ENCODE measurements at places on chromosomes 3 and 15.

GRCh38 chr3:64422192-64422591 lies 196.9 kb upstream of the PRICKLE2 start:
- DNase-seq: no peak

DNA sequence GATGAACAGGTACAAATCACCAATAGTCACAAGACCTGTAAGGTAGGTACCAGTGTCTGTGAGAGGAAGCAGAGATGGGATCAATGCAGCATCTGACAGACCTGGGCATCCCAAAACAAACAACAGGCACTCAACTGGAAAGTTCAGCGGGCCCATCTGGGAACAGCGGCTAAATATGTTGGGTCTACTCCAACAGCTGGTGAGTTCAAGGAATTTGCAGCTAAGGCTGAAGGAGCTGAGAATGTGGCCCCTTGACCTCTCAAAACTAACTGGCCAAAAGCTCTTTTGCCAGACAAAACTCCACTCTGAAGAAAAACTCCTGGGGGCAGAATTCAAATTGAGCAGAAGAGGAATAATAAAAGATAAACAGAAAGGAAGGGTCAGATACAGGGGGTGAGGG lies 24.4 kb downstream of the AVEN start:
- no peak for DNase-seq

- no peak for DNase-seq
Observed at GRCh38 chr3:53169045-53169831, 8.2 kb downstream of the PRKCD start.

- no peak for DNase-seq
Observed at GRCh38 chr3:197202694-197203093, 95.7 kb downstream of the DLG1 start.

GRCh38 chr3:125203731-125204130 lies 8.8 kb downstream of the SLC12A8 start:
- no peak for DNase-seq

DNA sequence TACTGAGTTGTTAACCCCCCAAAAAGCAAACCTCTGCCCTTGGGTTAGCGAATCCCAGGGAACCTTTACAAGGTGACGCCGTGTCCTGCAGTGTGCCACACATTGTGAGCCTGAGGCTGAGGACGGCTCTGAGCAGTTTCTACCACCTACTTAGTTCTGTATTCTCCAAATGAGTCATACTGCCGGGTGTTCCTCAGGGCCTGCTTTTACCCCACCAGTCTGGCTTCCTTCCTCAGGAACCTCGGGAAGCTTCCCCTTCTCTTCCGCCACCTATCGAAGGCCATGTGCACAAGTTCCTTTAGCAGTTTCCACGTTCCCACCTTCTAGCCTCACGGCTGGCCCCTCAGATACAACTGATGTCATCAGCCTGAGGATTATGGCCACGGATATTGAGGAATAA lies 384.0 kb upstream of the TPM1 start:
- no peak for DNase-seq

- DNase-seq: no peak
Observed at GRCh38 chr3:4889896-4890295, 89.3 kb upstream of the BHLHE40 start.

GRCh38 chr15:92503889-92504288 lies 110.2 kb downstream of the ST8SIA2 start:
- DNase-seq: no peak

- no peak for DNase-seq
Observed at GRCh38 chr3:164371681-164372080, 706.6 kb downstream of the SI start.

Data from stimulated activated CD4-positive, alpha-beta T cell treated with anti-CD3 and anti-CD28 coated beads, Interleukin-15, amount 100 ng/mL, for 1 hour (primary cell).